ENCODE measurements at places on chromosomes 2 and 18.

DNA sequence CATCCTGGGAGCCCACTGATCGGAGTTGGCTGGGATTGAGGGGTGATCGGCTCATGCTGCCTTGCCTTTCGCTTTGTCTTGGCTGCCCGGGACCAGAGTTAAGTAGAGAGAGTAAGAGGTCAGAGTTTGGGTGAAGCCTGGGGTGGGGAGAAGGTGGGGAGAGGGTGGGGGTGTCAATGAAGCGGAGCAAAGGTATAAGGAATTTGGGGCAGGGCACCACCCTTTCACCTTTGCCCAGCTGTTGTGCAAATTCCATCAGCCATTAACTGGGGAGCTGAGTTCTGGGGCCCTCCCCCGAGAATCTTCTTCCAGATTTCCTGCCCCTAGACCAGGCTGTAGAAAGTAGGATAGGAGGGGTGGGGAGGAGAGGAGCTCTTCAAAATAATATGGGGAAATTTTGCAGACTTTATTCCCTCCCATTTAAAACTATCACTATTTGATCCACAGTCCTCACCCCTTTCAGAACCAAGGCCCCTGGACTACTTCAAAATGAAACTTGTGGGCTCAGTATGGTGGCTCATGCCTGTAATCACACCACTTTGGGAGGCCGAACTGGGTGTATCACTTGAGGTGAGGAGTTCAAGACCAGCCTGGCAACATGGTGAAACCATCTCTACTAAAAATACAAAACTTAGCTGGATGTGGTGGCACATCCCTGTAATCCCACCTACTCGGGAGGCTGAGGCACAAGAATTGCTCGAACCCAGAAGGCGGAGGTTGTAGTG lies at the start of gene SLC23A3:
TSS of gene SLC23A3 (minus strand) at position 100 of the 725 bp plus-strand sequence. CDS start at position 55, 45 bp downstream.
- no peak for DNase-seq

- no peak for DNase-seq
Observed at GRCh38 chr2:126909781-126910180, 11.1 kb downstream of the TEX51 start.

DNA sequence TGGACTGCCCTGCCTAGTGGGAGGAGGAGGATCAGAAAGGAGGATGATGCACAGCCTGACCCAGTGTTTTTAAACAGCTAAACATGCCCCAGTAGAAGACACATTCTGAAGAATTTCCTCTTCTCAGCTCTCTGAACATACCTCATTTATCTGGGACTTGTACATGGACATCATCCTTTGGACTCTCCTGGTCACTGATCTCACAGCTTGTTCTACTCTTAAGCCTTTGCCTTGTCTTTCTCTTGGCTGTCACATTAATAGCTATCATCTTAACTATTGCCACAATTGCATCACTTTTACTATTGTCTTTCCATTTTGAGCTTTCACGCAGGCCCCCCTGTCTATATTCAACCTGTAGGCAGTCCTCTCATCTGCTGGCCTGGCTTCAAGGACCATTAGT lies 42.0 kb upstream of the PGAP1 start:
- DNase-seq = no peak

GRCh38 chr18:13398631-13399030 lies 180.1 kb downstream of the LDLRAD4 start:
- no peak for DNase-seq

GRCh38 chr18:41395695-41396094 lies 559.3 kb upstream of the PIK3C3 start:
- no peak for DNase-seq

DNA sequence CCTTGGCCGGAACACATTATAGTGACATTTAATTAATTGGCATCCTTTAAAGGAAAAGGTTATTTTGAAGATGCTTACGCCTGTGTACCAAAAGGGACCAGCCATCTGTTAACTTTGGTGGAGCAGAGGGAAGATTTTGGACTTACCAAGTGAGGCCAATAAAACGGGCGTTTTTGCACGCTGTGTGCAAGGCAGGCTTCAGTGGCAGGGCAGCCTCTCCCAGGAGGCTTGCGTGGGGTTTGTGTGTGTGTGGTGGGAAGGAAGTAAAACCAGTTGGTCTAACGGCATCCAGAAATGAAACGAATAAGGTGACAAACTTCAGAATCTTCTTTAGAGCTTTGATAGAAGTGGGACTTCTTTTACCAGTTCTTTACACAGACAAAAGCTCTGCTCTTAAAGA lies 191.7 kb downstream of the PRKCE start:
- no peak for DNase-seq

- no peak for DNase-seq
Observed at GRCh38 chr2:168426861-168427260, 29.2 kb upstream of the CERS6 start.

GRCh38 chr2:204538182-204539018 lies 6.9 kb upstream of the PARD3B start:
- DNase-seq = no peak

- no peak for DNase-seq
Observed at GRCh38 chr2:227805578-227805977, 8.1 kb upstream of the CCL20 start.

DNA sequence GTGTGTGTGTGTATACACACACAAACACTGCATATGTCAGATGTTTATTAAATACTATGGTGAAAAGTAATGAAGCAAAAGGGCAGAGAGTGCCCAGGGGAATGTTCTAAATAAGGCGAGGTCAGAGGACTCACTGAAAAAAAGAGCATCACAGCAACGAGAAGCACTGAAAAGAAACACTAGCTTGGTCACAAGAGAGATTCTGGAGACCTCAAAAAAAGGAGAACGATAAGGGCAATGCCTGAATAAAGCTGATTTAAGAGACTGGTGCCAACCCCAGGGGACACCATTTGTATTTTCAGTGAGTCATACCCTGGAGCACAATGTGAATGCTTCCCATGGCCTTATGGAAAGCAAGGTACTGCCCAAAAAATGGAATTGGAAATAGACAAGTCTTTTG lies 14.5 kb downstream of the SLC40A1 start:
- DNase-seq = no peak
